ENCODE measurements at places on chromosomes 4 and X.
A peak's percentile ranks its signal among the peaks of the same experiment; 100 is the strongest.

DNA sequence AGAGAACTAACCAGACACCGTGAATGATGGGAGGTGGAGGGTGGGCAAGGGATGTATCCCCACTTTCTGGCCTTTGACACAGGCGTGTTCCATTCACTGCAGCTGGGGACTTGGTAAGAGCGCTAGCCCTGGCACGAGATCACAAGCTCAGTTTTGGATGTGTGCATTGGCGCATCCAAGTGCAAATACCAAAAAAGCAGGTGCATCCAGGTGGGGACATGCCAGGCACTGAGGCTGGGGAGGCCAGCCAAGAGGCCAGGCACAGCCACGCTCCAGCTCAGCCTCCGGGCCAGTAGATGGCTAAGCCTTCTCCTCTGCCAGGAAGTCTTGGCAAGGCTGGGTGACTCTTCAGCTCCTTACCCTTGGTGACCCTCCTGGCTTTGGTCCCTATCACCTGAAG is 4.4 kb upstream of the ZFP92 start:
- no peaks in the 10 kb centered on the region for H3K36me3 ChIP-seq
- H3K27ac ChIP-seq = no peak overlapping the region
- H3K4me1 ChIP-seq = no peaks in the 10 kb centered on the region
- no peak for DNase-seq
- H3K4me3 ChIP-seq = no peak overlapping the region

DNA sequence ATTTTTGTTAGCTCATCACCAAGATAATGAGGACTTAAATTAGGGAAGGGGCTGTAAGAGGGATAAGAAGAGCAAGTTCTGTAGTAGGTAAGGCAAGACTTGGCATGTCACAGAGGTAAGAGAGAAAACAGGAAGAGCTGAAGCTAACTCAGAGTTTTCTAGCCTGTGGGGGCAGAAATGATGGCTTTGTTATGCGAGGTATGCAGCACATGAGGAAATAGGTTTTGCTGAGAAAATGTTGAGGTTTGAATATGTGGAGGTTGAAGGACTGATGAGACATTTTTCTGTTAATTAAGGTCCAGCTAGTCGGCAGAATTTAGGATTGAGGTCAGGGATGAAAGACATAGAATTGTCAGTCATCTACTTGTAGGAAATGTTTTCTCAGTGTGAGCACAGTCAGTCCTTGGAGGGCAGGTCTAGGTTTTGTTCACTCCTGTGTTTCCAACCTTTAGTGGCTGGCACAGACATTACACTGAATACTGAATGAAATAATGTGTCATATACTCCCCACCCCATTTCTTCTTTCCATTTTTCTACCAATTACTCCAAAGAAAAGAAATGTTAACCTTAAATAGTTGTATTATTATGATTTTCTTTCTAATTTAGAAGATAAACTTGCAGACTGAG is 154.0 kb upstream of the AADAT start:
- no peaks in the 10 kb centered on the region for H3K27me3 ChIP-seq
- H3K36me3 ChIP-seq = peaks cover 5% of the 10 kb centered on the region

DNA sequence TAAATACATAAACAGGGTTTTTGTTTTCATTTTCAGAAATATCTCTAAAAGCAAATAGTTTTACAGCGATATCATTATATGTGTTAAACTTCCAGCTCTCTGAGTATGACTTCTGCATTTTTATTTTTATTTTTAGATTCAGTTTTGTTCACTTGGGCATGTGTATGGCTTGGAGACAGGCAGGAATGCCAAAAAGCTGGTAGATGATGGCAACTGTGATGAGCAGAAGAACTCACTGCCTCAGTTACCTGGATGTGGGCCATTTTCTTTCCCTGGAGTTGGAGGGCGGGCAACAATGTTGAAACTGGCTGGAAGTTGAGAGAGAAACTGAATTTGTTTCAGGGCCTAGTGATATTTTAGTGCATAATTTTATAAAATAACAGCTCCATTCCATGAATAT is 266.4 kb downstream of the ARHGAP24 start:
- no peaks in the 10 kb centered on the region for H3K36me3 ChIP-seq
- no peaks in the 10 kb centered on the region for H3K27me3 ChIP-seq
- H3K4me3 ChIP-seq = no peak overlapping the region
- H3K4me1 ChIP-seq = no peaks in the 10 kb centered on the region

DNA sequence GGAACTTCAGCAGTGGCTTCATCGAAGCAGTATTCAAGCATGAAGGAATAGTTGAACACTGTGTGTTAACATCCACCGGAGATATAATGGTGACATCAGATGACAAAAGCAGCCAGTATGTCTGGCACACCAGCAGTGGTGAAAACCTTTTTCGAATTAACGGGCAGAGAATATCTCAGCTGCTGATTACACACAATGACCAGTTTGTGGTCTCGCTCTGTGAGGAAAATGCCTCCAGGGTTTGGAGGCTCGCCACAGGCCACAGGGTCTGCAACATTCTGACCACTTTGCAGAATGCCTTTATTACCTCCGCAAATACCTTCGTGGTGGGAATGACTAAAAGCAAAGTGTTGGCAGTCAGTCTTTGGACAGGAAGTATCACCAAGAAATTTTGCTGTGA is 201.5 kb downstream of the NWD2 start:
- H3K36me3 ChIP-seq = no peaks in the 10 kb centered on the region
- H3K27me3 ChIP-seq = peaks cover 17% of the 10 kb centered on the region
- H3K4me1 ChIP-seq = peaks cover 6% of the 10 kb centered on the region
- H3K27ac ChIP-seq = no peak overlapping the region
- no peak for DNase-seq
- no peak overlapping the region for H3K4me3 ChIP-seq

DNA sequence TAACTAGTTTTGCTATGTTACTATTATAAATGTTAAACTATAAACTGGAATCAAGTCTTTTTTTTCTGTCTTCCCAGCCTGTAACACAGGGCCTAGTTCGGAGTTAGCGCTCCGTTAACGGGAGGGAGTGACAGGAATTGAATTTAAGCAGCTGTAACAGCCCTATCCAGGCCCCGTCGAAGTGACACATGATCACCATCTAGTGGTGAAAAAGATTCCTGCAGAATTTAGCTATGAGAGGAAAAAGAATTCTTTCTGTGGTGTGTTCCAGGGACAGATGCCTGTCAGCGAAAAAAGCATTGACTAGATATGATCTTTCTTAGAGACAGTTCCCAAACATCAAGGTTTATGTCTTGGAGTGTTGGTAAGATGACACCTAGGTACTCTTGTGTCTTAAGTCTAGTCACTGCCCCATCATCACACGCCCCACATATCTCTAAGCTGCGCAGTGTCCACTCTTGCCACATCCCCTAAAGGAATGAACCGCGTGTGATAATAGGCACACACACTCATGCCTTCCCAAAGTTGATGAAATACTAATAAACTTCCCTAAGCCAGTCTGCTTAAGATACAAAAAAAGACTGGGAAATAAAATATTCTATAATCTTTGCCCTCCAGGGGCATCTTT is 2.1 kb downstream of the GAB3 start:
- no peak overlapping the region for H3K27ac ChIP-seq
- H3K36me3 ChIP-seq = no peaks in the 10 kb centered on the region
- peaks cover 43% of the 10 kb centered on the region for H3K27me3 ChIP-seq
- H3K4me3 ChIP-seq = no peak overlapping the region
- DNase-seq = peak; percentile 59

- H3K36me3 ChIP-seq = no peaks in the 10 kb centered on the region
- no peak overlapping the region for H3K27ac ChIP-seq
- no peak for DNase-seq
- no peak overlapping the region for H3K4me3 ChIP-seq
- peaks cover 2% of the 10 kb centered on the region for H3K4me1 ChIP-seq
These were observed 489.5 kb downstream of the STIM2 start for GRCh38 chr4:27350161-27350560.

- H3K36me3 ChIP-seq = no peaks in the 10 kb centered on the region
- H3K27me3 ChIP-seq = no peaks in the 10 kb centered on the region
- no peak overlapping the region for H3K27ac ChIP-seq
- no peak for DNase-seq
- no peak overlapping the region for H3K4me3 ChIP-seq
These were observed 97.4 kb downstream of the DCTD start for GRCh38 chr4:182819751-182820150.

DNA sequence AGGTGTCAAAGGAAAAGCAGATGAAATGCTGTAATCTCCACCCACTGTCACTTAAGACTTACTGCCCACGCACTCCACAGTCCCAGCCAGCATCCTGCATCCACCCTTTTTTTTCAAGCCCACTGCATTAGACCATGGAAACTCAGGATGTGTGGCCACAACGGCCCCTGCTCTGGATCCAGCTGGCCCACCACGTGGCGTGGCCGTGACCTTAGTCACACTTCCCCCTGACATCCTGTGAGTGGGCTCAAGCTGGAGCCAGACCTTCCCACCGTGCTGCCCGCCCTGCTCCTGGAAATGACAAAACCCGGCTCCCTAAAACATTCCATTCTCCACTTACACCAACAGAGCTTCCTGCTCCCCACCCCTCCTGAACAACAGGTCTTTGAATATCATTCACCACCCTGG is 588.3 kb upstream of the DIPK2B start:
- peak; percentile 55 for DNase-seq
- H3K4me3 ChIP-seq = no peak overlapping the region
- no peak overlapping the region for H3K27ac ChIP-seq
- no peaks in the 10 kb centered on the region for H3K4me1 ChIP-seq
- peaks cover 10% of the 10 kb centered on the region for H3K36me3 ChIP-seq

DNA sequence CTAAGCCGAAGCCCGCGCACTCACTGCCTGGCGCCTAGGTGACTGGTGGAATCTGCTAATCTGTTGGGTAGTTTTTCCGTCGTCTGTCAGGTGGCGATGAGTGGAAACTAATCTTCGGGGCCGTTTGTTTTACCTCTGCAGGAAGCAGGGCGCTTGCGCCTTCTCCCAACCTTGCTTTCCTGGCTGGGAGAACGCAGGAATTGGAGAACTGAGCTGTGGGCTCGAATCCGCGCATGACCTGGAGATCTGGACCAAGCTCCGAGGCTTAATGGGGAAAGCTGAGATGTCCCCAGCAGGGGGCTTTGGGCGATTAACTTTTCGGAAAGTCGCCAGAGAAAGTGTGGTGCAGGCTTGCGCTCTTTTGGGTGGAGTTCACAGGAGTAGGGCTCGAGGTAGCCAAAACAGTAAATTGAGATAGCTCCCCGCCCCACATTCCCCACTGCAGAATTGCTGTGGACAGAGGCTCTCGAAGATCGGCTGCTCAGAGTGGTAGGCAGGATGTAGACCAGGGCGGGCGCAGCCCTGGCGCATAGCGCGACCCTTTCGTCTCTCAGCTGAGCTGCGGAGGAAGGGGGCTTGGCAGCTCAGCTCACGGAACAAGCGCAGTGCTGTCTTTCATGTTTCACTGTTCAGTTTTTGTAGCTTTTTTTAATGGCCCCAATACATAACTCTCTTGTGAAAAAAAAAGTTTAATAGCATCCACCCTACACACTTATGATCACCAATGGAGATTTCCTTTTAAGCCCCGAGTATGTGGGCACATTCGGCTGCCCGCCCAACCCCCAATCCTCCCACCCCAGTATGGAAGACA is 2.7 kb upstream of the FGF5 start:
- peak overlapping the region; percentile 74 for H3K4me3 ChIP-seq
- H3K27ac ChIP-seq = no peak overlapping the region
- no peaks in the 10 kb centered on the region for H3K36me3 ChIP-seq
- peaks cover 12% of the 10 kb centered on the region for H3K4me1 ChIP-seq

GRCh38 chr4:176794151-176794550 is 1.4 kb upstream of the VEGFC start:
- no peak overlapping the region for H3K4me3 ChIP-seq
- no peaks in the 10 kb centered on the region for H3K4me1 ChIP-seq
- no peak for DNase-seq
- H3K27me3 ChIP-seq = peaks cover 37% of the 10 kb centered on the region
- H3K36me3 ChIP-seq = no peaks in the 10 kb centered on the region
- H3K27ac ChIP-seq = no peak overlapping the region

DNA sequence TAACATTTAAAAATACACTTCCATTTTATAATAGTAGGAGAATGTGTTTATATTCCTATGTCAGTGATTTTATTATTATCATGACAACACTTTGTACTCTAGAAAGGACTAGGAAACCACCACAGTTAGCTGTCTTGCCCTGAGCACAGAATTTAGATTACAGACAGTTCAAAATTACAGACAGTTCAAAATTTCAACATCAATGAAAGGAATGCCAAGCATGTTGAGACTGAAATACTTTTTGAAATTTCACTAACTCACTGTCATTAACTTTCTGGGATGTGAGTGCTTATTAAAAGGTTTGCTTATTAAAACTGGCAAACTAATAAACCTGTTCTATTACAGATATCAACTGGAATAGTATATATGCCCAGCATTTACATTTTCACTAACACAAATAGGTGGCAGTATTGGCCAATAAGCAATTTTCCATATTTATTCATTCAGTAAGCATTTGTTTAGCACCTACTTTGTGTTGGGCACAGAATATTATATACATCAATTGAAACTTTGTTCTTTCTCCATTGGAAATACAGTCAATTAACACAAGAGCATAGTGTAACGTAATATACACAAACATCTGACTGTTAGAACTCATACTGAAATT is 179.4 kb downstream of the FBXW7 start:
- peaks cover 6% of the 10 kb centered on the region for H3K36me3 ChIP-seq
- peaks cover 4% of the 10 kb centered on the region for H3K4me1 ChIP-seq
- H3K4me3 ChIP-seq = no peak overlapping the region
- H3K27ac ChIP-seq = no peak overlapping the region
- no peaks in the 10 kb centered on the region for H3K27me3 ChIP-seq

- DNase-seq = peak; percentile 79
- peaks cover 7% of the 10 kb centered on the region for H3K4me1 ChIP-seq
- H3K36me3 ChIP-seq = no peaks in the 10 kb centered on the region
- H3K4me3 ChIP-seq = no peak overlapping the region
These were observed 151.2 kb downstream of the SPATA18 start for GRCh38 chr4:52202251-52202779.

GRCh38 chrX:106903291-106903824 is at the start of gene RIPPLY1:
RIPPLY1 (minus strand) TSS chrX:106903341; CDS start chrX:106903287, 54 bp downstream.
- no peak for DNase-seq
- H3K27ac ChIP-seq = no peak within 1 kb of the TSS
- no peak within 1 kb of the TSS for H3K4me3 ChIP-seq
- no peaks in the 10 kb centered on the region for H3K36me3 ChIP-seq

GRCh38 chr4:30182786-30183185 is 537.4 kb upstream of the PCDH7 start:
- H3K4me1 ChIP-seq = peaks cover 11% of the 10 kb centered on the region
- H3K4me3 ChIP-seq = peak overlapping the region; percentile 14
- no peaks in the 10 kb centered on the region for H3K27me3 ChIP-seq
- no peak overlapping the region for H3K27ac ChIP-seq
- H3K36me3 ChIP-seq = no peaks in the 10 kb centered on the region
- DNase-seq = no peak

- no peaks in the 10 kb centered on the region for H3K4me1 ChIP-seq
- no peak for DNase-seq
- H3K4me3 ChIP-seq = no peak overlapping the region
- H3K27me3 ChIP-seq = no peaks in the 10 kb centered on the region
- H3K27ac ChIP-seq = no peak overlapping the region
- no peaks in the 10 kb centered on the region for H3K36me3 ChIP-seq
These were observed 124.4 kb downstream of the NBDY start for GRCh38 chrX:56853436-56853835.

DNA sequence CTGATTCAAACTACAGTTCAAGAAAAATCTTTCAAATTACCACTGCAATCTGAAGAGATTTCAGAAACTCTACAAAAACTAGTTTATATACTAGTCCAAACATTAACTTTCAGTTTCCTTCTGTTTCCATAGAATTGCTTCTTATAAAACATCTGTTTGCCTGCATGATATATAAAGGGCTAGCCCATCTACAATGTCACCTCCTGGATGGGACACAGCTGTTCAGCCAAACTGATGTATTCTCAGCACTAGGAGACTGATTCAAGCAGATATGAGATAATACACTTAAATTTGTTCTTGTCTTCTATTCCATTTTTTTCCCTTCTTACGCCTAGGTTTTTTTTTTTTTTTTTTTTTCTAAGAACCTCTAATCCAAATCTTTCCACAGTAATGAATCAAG is 1569.7 kb upstream of the IGFBP7 start:
- H3K27ac ChIP-seq = no peak overlapping the region
- DNase-seq = no peak
- H3K4me1 ChIP-seq = no peaks in the 10 kb centered on the region
- no peaks in the 10 kb centered on the region for H3K27me3 ChIP-seq
- no peaks in the 10 kb centered on the region for H3K36me3 ChIP-seq
- no peak overlapping the region for H3K4me3 ChIP-seq

All from endodermal cell (in vitro differentiated cells).